CD4-positive, alpha-beta T cell treated with Interferon alpha-2 for 1 hour (primary cell): ENCODE measurements at places on chromosomes 1 and 21.

GRCh38 chr1:173020138-173020750, 30.5 kb downstream of the TNFSF18 start:
- peak; percentile 13 for DNase-seq

DNA sequence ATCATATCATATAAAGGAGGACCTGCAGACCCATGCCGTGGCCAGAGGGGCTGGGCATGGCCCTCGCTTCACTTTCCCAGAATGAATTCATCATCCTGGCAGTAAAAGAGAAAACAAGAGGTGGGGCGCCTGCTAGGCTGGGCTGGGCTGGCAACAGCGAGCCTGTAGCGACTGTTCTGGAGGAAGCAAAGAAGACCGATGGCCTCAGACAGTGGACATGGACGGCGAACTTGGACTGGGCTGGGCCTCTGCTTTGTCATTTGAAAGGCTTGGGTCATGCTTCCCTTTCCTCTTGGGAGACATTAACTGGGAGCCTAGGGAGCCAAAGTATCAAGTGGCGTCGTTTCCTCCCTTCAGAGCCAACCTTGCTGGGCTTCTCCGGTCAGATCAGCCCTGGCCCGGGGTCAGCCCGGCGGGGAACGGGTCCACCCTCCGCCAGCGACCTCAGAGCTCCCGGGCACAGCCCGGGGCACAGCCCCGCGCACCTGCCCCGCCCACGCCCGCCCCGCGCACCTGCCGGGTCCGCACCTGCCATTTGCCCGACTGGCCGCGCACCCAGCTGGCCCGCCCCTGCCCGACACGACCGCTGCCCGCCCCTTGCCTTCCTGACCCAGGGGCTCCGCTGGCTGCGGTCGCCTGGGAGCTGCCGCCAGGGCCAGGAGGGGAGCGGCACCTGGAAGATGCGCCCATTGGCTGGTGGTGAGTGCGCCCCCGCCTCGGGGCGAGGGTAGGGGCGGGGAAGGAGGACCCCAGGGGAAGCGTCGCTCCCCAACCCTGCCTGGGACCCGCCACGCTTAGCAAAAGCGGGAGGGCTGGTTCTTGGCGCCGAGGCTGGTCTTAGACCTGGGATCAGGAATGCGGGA, at the start of gene FAM3B:
Gene FAM3B, plus strand, starts transcription at position 602 of the 863 bp plus-strand sequence. Its CDS starts 79 bp downstream, at position 681.
- DNase-seq: no peak

- DNase-seq: no peak
Observed at GRCh38 chr1:238892612-238893011, 493.8 kb upstream of the CHRM3 start.

DNA sequence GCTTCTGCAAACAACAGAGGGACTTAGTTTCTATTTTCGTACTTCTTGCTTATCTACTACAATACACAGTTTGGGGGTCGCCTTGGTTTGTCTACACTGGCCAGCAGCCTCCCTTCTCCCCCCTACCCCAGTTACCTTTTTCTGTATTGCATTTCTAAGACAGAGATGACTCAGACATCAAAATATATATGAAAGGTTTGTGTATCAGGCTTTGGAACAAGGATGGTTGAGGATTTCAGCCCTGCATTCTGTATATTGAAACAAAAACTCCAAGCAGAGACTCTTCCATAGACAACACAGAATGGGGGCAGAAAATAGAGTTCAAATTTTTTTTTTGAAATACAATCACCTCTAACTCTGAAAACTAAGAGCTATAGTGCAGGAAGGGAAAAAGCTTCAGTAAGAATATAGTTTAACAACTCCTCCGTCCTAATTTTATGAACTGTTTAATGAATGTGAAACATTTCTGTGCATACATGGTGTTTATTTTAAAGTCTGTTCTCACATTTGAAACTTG, 1.9 kb downstream of the SAMD13 start:
- no peak for DNase-seq

DNA sequence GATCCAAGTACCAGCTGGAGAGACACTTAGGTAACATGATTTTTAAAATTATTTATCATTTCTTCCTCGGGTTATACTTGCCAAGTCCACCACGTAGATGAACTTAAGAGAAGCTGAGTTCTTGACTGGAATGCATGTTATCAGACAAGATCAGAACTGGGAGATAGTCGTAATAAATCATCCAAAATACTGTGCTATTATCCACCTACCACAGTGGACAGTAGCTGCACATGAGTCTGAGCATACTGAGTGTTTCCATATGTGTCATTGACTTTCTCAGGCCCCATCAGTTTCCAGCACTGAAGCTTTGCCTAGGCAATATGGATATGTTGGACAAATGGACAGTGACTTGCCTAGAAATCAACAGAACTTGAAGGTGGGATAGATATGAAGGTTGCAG, 77.9 kb upstream of the RRP15 start:
- DNase-seq: no peak

DNA sequence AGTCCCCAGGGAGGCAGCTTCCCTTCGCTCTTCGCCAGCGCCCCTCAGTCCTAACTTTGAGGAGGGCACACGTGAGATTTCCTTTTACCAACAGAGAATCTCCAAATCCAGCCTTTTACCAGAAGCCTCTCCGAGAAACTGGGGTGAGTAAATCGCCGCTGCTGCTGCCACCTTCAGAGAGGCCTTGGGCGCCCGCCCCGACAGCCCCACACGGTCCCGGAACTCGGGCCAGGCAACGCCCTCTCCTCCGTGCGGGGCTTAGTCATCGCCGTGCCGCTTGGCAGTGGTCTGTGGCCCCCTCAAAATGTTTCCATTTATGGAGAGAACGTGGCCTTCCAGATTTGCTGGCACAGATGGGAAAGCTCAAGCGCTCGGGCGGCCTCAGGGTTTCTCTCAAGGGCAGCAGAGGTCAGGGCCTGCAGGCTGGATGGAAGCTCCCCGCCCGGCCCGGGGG, 41.4 kb upstream of the COL6A2 start:
- no peak for DNase-seq
